ENCODE measurements at places on chromosomes 3 and 15. TPM values are rescaled to one million over a fixed set of nuclear protein-coding genes. Genes with fewer than 3 reads are reported as not detected.

Gene B2M
- total RNA-seq = 4,787 TPM

GRCh38 chr3:88131695-88132094 lies 18.1 kb upstream of the C3orf38 start:
- no peaks in the 10 kb centered on the region for H3K4me1 ChIP-seq
- peaks cover 3% of the 10 kb centered on the region for H3K36me3 ChIP-seq
- no peak overlapping the region for H3K4me3 ChIP-seq
- no peak overlapping the region for H3K27ac ChIP-seq
- DNase-seq = no peak

Gene GAP43
- total RNA-seq = 0.60 TPM

DNA sequence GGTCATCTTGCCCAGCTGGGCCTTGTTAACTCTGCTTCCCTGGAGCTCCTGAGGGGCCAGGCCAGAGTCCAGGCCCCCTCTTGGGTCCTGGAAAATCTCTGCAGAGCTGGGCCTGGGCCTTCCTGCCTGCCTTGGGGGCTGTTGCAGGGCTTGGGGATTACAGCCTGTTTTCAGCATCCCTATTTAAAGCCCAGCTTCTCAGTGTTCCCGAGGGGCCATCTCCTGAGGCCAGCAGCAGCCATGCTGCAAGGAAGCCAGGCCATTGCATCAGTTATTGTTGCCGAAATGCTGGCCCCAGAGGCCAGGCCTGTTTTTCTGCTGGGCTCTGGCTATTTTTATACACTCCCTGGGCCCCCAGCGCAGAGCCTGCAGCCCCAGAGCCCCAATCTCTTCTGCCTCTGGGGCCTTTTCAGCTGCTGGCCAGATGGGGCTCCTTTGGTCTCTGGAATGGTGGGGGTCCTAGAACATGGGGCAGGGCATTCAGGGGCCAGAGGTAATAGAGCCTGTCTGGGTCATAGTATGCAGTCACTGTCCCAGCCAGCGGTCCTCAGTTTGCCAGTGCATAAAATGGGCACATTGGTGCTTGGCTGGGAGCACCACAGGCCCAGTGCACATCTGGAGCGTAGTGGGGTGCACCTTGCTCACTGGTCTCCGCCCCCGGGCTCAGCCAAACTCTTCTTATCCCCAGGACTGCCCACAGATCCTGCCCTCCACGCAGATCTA lies 28.5 kb downstream of the PLXNA1 start:
- H3K27ac ChIP-seq = no peak overlapping the region
- H3K4me3 ChIP-seq = no peak overlapping the region
- H3K36me3 ChIP-seq = peaks cover 47% of the 10 kb centered on the region
- H3K27me3 ChIP-seq = no peaks in the 10 kb centered on the region
- H3K4me1 ChIP-seq = no peaks in the 10 kb centered on the region
- no peak for DNase-seq

DNA sequence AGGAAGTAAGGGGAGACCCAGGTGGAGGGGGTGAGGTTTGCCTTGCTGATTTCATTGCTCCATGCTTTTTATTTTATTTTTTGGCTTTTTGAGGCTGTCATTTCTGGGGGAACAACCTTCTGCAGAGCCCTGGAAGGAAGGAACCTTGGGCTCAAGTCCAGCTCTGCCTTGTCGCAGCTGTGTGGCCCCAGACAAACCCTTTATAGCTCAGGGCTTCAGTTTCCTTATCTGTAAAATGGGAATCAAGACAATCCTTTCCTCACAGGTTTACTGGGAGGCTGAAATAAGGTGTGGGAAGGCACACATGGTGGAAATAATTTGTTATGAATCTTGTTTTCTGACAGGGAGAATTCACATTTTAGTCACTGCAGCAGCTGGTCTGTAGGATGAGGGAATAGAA lies 45.4 kb upstream of the CTSH start:
- peaks cover 24% of the 10 kb centered on the region for H3K4me1 ChIP-seq
- no peak overlapping the region for H3K4me3 ChIP-seq
- DNase-seq = no peak
- no peaks in the 10 kb centered on the region for H3K27me3 ChIP-seq

GRCh38 chr3:160885791-160886286 lies 129.8 kb downstream of the PPM1L start:
- no peaks in the 10 kb centered on the region for H3K27me3 ChIP-seq
- DNase-seq = peak; percentile 90
- no peaks in the 10 kb centered on the region for H3K36me3 ChIP-seq
- H3K27ac ChIP-seq = no peak overlapping the region

- H3K36me3 ChIP-seq = no peaks in the 10 kb centered on the region
- no peak overlapping the region for H3K4me3 ChIP-seq
- H3K27me3 ChIP-seq = no peaks in the 10 kb centered on the region
- DNase-seq = no peak
These were observed 125.5 kb downstream of the GREM1 start for GRCh38 chr15:32843219-32843815.

Gene CACNA1D
- total RNA-seq = 96.8 TPM

Measured in lung (tissue), 17 donors.